Pancreas (tissue), 10 donors: ENCODE measurements at places on chromosomes 16 and 17. TPM values are rescaled to one million over a fixed set of nuclear protein-coding genes. Genes with fewer than 3 reads are reported as not detected.

The ST6GALNAC2 gene
- polyA plus RNA-seq, result 15.0 TPM

DNA sequence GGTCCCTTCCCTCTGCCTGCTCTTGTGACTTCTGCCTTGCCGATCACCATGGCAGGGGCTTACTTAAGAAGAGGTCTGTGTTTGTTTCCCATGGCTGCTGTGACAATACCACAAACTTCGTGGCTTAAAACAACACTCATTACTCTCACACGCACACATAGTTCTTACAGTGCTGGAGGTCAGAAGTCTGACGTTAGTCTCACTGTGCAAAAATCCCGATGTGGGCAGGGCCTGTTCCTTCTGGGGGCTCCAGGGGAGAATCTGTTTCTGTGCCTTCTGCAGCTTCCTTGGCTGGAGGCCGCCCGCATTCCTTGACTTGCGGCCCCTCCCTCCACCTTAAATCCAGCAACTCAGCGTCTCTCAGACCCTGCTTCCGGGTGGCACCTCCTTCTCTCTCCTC lies 249.2 kb upstream of the GSE1 start:
- H3K36me3 ChIP-seq, result no peaks in the 10 kb centered on the region
- H3K27me3 ChIP-seq, result no peaks in the 10 kb centered on the region
- no peak for DNase-seq
- no peak overlapping the region for H3K4me3 ChIP-seq
- no peak overlapping the region for H3K27ac ChIP-seq

GRCh38 chr16:20871941-20872815 lies 28.0 kb downstream of the DCUN1D3 start:
- no peaks in the 10 kb centered on the region for H3K36me3 ChIP-seq
- DNase-seq, result no peak
- no peak overlapping the region for H3K27ac ChIP-seq

The ZNF750 gene
- 0.02 TPM for polyA plus RNA-seq

DNA sequence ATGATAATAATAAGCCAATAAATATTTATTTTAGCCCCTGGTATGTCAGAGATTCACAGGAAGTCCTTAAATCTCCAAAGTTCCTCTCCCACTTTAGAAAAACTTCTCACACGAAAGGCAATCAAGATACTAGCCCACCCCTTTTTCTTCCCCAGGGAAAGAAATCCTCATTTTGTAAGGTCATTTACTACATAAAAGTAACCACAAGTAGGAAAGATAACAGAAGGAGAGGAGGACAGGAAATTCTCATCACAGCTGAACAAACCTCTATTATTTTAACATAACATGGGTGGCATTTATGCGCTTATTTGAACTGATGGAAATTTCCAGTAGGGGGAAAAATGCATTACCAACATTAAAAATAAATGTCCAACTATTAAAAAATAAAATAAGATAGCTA lies 3.4 kb downstream of the FAM222B start:
- H3K4me1 ChIP-seq, result no peaks in the 10 kb centered on the region
- no peak for DNase-seq
- no peaks in the 10 kb centered on the region for H3K27me3 ChIP-seq
